ENCODE measurements at places on chromosomes 3 and 15. TPM values are rescaled to one million over a fixed set of nuclear protein-coding genes. Genes with fewer than 3 reads are reported as not detected.

- no peak for DNase-seq
Measured at GRCh38 chr3:127524296-127524896, 66.1 kb downstream of the TPRA1 start.

- DNase-seq, result no peak
Measured at GRCh38 chr3:192866804-192867203, 50.9 kb downstream of the MB21D2 start.

GRCh38 chr3:61522060-61522459, 39.3 kb upstream of the PTPRG start:
- DNase-seq, result no peak

- DNase-seq, result peak; percentile 56
Measured at GRCh38 chr3:30042274-30042859, 564.0 kb upstream of the TGFBR2 start.

Gene CCDC174
- 6.2 TPM for total RNA-seq

Gene CPA3
- 0.30 TPM for total RNA-seq

Measured in M059J (cell line).